Ascending aorta (tissue), 2 donors: ENCODE measurements at places on chromosomes 2 and 18. TPM values are rescaled to one million over a fixed set of nuclear protein-coding genes. Genes with fewer than 3 reads are reported as not detected.

Gene CD302
- total RNA-seq, result 30.9 TPM

Gene TFCP2L1
- total RNA-seq, result 5.5 TPM

Gene FEV
- not detected for total RNA-seq

Gene PCARE
- not detected for total RNA-seq

Gene RAX
- total RNA-seq, result not detected

Gene ZNF236
- 9.7 TPM for total RNA-seq

Gene POTEI
- total RNA-seq, result not detected

Gene DSC2
- 4.4 TPM for total RNA-seq

Gene CACNB4
- total RNA-seq, result 3.7 TPM

Gene SKOR2
- total RNA-seq, result not detected

Gene DRC1
- not detected for total RNA-seq

Gene MTHFD2
- total RNA-seq, result 31.7 TPM

Gene APCDD1
- total RNA-seq, result 77.0 TPM

Gene TMEM178A
- total RNA-seq, result 29.5 TPM

Gene RFX8
- total RNA-seq, result not detected

Gene CPS1
- 9.4 TPM for total RNA-seq

Gene FBXO41
- total RNA-seq, result 5.2 TPM

Gene TMEM182
- not detected for total RNA-seq

Gene SKA1
- total RNA-seq, result not detected

Gene CIB4
- total RNA-seq, result not detected

Gene MAT2A
- total RNA-seq, result 91.7 TPM

Gene ANKRD62
- total RNA-seq, result not detected

Gene SEPTIN10
- 59.0 TPM for total RNA-seq

Gene RIT2
- total RNA-seq, result not detected

Gene COBLL1
- 13.3 TPM for total RNA-seq

Gene TMEFF2
- total RNA-seq, result not detected

Gene CELF4
- not detected for total RNA-seq

Gene WDR33
- total RNA-seq, result 13.9 TPM

Gene BOLL
- not detected for total RNA-seq

Gene SNORC
- not detected for total RNA-seq

Gene DSC1
- not detected for total RNA-seq

Gene TUBB6
- total RNA-seq, result 800 TPM

Gene RIF1
- 10.7 TPM for total RNA-seq

Gene VWC2L
- total RNA-seq, result not detected

Gene GPR45
- total RNA-seq, result not detected

Gene IFIH1
- total RNA-seq, result 11.8 TPM

Gene NEU4
- total RNA-seq, result not detected

Gene MBP
- total RNA-seq, result 8.1 TPM

Gene TCF23
- total RNA-seq, result not detected

Gene UGP2
- total RNA-seq, result 25.7 TPM

Gene HOXD4
- total RNA-seq, result 13.6 TPM

Gene NT5DC4
- total RNA-seq, result not detected

Gene CCL20
- total RNA-seq, result not detected

Gene MEIS1
- 46.7 TPM for total RNA-seq

Gene CDK5R2
- not detected for total RNA-seq

Gene SETBP1
- total RNA-seq, result 23.5 TPM

Gene SYT4
- total RNA-seq, result not detected

Gene ACVR1
- total RNA-seq, result 6.9 TPM

Gene SLC14A1
- 42.7 TPM for total RNA-seq

Gene XRCC5
- 45.4 TPM for total RNA-seq

Gene ZEB2
- 74.6 TPM for total RNA-seq

Gene KCMF1
- total RNA-seq, result 14.4 TPM

Gene EFR3B
- total RNA-seq, result 0.32 TPM

Gene CTIF
- total RNA-seq, result 55.3 TPM

Gene GKN2
- total RNA-seq, result 0.75 TPM

Gene LRPPRC
- total RNA-seq, result 78.1 TPM

Gene KYNU
- total RNA-seq, result 2.3 TPM

Gene GALNT5
- total RNA-seq, result 0.11 TPM
